Uterus (tissue), 4 donors: ENCODE measurements at places on chromosomes 12 and 14. TPM values are rescaled to one million over a fixed set of nuclear protein-coding genes. Genes with fewer than 3 reads are reported as not detected.

GRCh38 chr12:58325561-58325960 is 384.2 kb downstream of the ATP23 start:
- no peak overlapping the region for H3K4me3 ChIP-seq
- H3K27ac ChIP-seq: no peak overlapping the region
- no peaks in the 10 kb centered on the region for H3K27me3 ChIP-seq
- DNase-seq: no peak

GRCh38 chr12:66337381-66338010 is 35.2 kb downstream of the HELB start:
- no peaks in the 10 kb centered on the region for H3K4me1 ChIP-seq
- H3K27me3 ChIP-seq: no peaks in the 10 kb centered on the region
- no peaks in the 10 kb centered on the region for H3K36me3 ChIP-seq
- no peak for DNase-seq
- no peak overlapping the region for H3K4me3 ChIP-seq

- DNase-seq: no peak
- H3K36me3 ChIP-seq: no peaks in the 10 kb centered on the region
- no peak overlapping the region for H3K27ac ChIP-seq
- H3K27me3 ChIP-seq: no peaks in the 10 kb centered on the region
Observed at GRCh38 chr14:59061292-59061691, 127.2 kb upstream of the DAAM1 start.

GRCh38 chr14:51401756-51402155 is 161.7 kb downstream of the TMX1 start:
- H3K27ac ChIP-seq: peak overlapping the region; percentile 59
- DNase-seq: no peak
- no peak overlapping the region for H3K4me3 ChIP-seq
- H3K4me1 ChIP-seq: peaks cover 5% of the 10 kb centered on the region
- no peaks in the 10 kb centered on the region for H3K36me3 ChIP-seq

DNA sequence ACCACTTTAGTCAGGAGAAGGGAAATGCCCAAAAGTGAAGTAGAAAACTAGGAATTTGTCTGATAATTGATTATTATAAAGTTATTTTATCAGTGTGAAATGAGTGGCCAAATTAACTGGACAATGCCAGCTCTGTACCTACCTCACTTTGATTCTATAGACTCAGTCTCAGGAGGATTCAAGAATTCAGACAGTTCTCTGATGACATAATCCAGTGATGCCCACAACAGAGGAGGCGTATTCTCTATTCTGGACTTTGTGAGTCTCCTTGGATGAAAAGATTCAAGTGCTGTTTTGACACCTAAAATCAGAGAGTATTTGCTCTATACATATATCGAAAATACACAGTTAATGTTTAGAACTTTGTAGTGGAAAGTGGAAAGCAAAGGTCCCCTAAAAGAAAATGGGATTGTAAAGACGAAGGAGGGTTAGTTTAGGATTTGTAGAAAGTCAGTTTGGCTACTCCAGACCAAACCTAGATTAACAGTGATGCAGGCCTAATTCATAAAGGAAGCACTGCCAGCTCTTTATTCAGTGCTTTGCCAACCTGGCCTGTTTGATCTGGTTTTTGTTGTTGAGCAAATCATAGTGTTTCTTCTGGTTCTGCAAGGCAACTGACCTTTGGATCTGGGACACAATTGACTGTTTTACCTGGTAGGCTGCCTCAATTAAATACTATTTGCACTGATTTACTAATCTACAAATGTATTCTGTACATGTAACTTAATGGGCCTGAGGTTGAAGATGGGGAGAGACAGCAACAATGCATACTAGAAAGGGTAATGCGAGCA is 67.4 kb downstream of the DAD1 start:
- H3K4me3 ChIP-seq: no peak overlapping the region
- no peak for DNase-seq
- H3K27ac ChIP-seq: peak overlapping the region; percentile 80
- H3K4me1 ChIP-seq: peaks cover 13% of the 10 kb centered on the region
- H3K36me3 ChIP-seq: no peaks in the 10 kb centered on the region
- no peaks in the 10 kb centered on the region for H3K27me3 ChIP-seq

DNA sequence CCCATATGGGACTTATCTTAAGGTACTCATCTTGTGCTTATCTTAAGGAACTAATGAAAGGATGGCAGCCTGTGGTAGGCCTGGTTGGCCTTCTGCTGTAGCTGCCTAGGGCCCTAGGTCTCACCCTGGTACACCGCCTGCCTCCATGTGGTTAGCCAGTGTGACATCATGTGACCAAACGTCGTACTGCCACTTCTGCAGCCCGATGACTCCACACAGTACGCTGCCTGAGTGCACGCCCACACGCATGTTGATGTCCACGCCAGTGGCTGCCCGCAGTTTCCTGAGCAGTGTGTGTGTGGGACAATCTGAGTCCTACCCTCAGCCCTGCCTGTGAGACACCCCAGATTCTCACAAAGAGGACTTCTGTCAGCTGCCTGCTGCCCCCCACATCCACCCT is 5.1 kb downstream of the ADCY4 start:
- H3K4me1 ChIP-seq: no peaks in the 10 kb centered on the region
- H3K36me3 ChIP-seq: no peaks in the 10 kb centered on the region
- no peak for DNase-seq
- no peak overlapping the region for H3K4me3 ChIP-seq

- H3K36me3 ChIP-seq: no peaks in the 10 kb centered on the region
- no peak for DNase-seq
- H3K4me1 ChIP-seq: no peaks in the 10 kb centered on the region
- no peak overlapping the region for H3K27ac ChIP-seq
Observed at GRCh38 chr14:24908592-24909236, 141.2 kb downstream of the STXBP6 start.

Gene C12orf50
- not detected for total RNA-seq

- no peaks in the 10 kb centered on the region for H3K27me3 ChIP-seq
- H3K4me3 ChIP-seq: no peak overlapping the region
- no peak for DNase-seq
- H3K27ac ChIP-seq: peak overlapping the region; percentile 38
- no peaks in the 10 kb centered on the region for H3K36me3 ChIP-seq
- H3K4me1 ChIP-seq: no peaks in the 10 kb centered on the region
Observed at GRCh38 chr12:31298922-31299321, 27.0 kb downstream of the SINHCAF start.
